Uterus (tissue), 4 donors: ENCODE measurements at places on chromosomes 4 and X.
A peak's percentile ranks its signal among the peaks of the same experiment; 100 is the strongest.

GRCh38 chrX:139297638-139298037 is 232.9 kb upstream of the F9 start:
- no peak for DNase-seq

GRCh38 chrX:69083361-69083760 is 81.9 kb downstream of the PJA1 start:
- DNase-seq, result no peak

- no peak for DNase-seq
Measured at GRCh38 chr4:125010796-125011503, 298.4 kb upstream of the ANKRD50 start.

DNA sequence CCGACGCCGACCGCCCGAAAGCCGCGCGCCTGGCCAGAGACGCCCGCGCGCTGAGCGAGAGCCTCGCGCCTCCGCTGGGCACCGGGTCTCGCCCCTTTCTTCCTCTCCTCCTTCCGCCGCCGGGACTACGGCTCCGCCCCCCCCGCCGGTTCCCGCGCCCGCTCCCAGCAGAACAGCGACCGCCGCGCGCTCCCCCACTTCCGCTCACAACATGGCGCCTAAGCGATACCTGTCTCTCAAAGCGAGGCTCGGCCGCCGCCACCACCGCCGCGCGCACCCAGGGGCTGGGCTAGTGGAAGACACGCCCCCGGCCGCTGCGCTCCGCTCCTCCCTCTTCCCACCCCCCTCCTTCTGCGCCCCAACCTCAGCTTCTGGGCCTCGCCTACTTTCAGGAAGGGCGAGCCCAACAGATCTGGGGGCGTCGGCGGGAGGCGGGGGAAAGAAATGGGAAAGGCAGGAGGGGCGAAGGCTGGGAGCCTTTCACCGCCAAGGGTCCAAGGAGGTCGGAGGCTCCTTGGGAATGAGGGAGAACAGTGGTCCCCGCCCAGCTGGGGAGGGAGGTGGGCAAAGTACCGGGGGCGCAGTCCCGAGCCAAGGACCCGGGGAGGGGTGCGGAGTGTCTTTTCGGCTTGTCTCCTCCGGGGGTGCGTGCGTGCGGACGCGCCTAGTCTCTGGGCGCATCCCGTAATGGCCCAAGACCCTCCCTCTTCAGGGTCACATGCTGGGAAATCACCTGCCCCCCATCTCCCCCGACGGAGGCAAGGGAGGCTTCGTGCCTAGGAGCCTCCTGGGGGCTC is at the start of gene RPS6KA3:
TSS of gene RPS6KA3 (minus strand) at position 100 of the 797 bp plus-strand sequence. CDS start 277 bp downstream, outside the sequence.
- peak; percentile 89 for DNase-seq

DNA sequence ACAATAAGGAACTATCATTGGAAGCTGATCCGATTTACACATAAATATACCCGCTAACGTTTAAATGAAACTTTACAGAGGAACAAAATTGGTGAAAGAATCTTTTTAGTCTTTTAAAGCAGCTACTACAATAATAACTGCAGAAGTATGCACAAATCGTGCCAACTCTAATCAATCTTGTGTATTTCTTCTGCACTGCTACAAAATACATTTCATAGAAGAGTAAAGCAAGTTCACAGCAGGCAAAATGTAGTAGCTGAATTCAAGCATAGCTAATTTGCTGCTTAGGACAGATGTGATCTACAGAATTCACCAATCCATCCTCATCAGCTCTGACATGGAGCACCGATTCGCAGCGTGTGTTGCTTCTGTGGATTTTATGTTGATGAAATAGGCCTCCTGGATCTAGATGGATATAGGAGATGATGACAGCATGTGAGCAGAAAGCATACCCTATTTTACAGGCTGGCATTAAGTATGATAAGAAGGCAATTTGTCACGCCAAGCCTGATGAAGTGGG is 367.3 kb upstream of the FGF13 start:
- DNase-seq, result no peak

DNA sequence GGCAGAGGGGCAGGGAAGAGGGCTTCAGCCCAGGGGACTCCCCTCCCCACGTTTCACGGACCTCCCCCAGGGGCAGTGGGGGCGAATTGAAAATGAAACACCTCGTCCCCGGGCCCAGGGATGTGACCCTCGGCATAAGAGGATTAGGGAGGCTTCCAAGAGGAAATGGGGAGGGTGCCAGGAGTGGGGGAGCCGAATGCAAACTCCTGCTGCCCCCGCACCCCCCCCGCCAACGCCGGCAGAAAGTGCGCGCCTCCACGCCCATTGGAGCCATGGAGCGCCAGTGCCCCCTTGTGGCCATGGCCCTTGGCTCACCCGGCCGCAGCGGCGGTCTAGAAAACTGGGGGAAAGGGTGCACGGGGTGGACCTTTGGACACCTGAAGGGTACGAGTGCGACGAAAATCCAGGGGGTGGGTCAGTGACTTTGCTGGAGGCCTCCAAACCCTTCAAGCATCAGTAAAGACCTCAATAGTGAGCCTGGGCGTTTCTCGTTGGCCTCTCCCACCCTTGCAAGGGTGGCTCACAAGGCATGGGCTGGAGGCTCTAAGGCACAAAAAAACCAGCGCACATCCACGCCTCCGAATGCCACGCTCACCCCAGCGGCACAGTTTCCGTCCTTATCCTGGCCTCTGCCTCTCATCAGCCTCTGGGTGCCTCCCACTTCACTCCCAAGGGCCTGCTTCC is 120.8 kb upstream of the PJA1 start:
- DNase-seq, result peak; percentile 86

DNA sequence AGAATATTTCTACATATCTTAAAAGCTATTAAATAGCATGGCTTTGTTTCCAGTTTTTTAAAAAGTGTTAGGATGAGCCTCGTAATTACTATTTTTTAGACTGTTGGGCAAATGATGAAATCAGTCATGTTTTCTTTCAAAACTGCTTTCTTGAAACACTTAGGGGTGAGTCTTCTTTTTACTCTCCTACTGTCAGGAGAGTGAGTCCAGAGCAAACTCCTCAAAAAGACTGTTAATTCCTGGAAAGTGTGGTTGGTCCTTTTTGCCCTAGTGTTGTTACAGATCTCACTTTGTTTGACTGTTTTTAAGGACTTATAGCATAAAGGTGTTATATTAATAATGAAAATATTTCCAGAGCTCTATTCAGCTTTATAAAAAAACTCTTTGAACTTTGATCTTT is 6.3 kb downstream of the GSTCD start:
- no peak for DNase-seq

- no peak for DNase-seq
Measured at GRCh38 chr4:161320377-161320776, 843.4 kb downstream of the FSTL5 start.

DNA sequence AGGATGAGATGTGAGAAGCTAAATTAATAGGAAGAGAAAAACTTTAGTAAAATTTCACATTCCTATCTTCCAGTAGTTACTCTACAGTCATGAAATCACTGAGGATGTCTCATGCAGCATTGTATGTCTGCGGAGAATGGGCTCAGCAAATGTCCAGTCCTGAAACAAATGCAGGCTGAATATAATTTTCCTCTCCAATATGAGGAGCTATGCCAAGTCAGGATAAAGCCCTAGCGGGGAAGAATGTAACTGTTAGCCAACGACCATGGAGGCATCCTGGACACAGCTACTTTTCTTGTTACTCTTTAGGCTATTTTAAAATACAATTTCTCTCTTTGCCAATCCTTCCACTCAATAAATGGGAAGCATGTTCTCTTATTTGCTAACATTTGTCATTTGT is 127.7 kb downstream of the PRKX start:
- DNase-seq, result no peak

GRCh38 chr4:120918788-120919187 is 3.7 kb downstream of the PRDM5 start:
- DNase-seq, result no peak

GRCh38 chrX:19121898-19122640 is at the start of gene ADGRG2:
Gene ADGRG2 (minus strand): TSS chrX:19122468. CDS start chrX:19068834, 53,634 bp downstream.
- DNase-seq, result peak; percentile 21

GRCh38 chr4:88283661-88284438 is 511 bp downstream of the PPM1K start:
- peak; percentile 69 for DNase-seq

- DNase-seq, result no peak
Measured at GRCh38 chr4:57494821-57495220, 384.6 kb upstream of the IGFBP7 start.

GRCh38 chrX:776061-776460 is 145.5 kb downstream of the SHOX start:
- DNase-seq, result no peak

GRCh38 chr4:8737601-8738279 is 133.9 kb downstream of the HMX1 start:
- no peak for DNase-seq

- DNase-seq, result no peak
Measured at GRCh38 chr4:8383451-8384160, 56.9 kb downstream of the ACOX3 start.

DNA sequence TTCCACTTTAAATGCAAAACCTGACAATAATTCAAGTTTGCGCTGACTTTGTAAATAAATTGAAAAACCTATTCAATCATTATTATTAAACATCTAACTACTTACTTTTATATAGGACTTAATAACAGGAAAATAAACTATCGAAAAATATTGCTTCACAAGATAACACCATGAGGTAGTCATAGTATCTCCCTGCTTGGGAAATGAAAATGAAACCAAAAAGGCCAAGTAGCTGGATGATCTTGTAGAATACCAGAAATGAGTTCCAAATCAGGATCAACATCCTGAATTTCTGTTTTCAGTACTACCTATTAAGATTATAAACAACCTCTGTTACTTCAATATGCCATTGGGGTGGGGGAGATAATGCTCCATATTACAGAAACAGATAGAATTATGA is 58.9 kb downstream of the CHIC2 start:
- DNase-seq, result no peak

GRCh38 chrX:106802063-106802387 is 448 bp upstream of the TBC1D8B start:
- DNase-seq, result no peak

GRCh38 chrX:97238632-97239031 is 354.9 kb downstream of the RPA4 start:
- no peak for DNase-seq

DNA sequence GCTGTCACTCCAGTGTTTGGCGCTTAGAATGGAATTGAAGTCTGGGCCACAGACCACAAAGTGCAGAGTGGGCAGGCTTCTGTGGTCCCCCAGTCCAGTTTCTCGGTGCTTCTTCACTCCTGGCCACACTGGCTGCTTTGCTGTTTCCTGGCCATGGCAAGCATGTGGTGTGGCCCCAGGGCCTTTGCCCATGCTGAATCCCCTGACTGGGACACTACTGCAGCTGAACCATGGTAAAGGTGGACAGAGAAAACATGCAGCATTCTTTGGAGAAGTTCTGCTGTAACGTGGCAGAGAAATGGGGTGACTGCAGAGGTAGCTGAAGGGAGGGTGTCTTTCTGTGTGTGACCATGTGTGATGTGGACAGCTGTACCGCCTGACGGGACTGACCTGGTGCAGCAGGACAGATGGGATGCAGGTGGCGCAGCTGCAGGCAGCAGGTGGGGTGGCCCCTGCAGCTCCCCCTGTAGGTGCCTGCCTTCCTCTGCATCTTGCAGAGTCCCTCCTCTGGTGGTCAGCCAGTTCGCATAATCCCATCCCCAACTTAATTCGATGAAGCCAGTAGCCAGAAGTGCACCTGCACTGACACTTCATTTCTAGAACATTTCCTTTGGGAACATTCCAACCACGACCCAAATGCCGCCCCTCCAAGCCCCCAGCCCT is 13.2 kb upstream of the S100P start:
- DNase-seq, result no peak

- no peak for DNase-seq
Measured at GRCh38 chr4:178387756-178388155, 945.5 kb upstream of the AGA start.

DNA sequence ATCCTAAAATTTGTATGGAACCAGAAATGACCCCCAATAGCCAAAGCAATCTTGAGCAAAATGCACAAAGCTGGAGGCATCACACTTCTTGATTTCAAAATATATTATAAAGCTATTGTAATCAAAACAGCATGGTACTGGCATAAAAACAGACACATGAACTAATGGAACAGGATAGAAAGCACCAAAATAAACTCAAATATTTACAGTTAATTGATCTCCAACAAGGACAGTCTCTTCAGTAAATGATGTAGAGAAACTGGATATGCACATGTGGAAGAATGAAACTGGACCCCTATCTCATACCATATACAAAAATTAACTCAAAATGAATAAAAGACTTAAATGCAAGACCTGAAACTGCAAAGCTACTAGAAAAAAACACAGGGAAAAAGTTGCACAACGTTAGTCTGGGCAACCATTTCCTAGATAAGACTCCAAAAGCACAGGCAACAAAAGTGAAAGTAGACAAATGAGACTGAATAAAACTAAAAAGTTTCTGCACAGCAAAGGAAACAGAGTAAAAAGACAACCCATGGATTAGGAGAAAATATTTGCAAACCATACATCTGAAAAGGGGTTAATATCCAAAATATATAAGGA is 64.9 kb downstream of the CD99L2 start:
- DNase-seq, result no peak

DNA sequence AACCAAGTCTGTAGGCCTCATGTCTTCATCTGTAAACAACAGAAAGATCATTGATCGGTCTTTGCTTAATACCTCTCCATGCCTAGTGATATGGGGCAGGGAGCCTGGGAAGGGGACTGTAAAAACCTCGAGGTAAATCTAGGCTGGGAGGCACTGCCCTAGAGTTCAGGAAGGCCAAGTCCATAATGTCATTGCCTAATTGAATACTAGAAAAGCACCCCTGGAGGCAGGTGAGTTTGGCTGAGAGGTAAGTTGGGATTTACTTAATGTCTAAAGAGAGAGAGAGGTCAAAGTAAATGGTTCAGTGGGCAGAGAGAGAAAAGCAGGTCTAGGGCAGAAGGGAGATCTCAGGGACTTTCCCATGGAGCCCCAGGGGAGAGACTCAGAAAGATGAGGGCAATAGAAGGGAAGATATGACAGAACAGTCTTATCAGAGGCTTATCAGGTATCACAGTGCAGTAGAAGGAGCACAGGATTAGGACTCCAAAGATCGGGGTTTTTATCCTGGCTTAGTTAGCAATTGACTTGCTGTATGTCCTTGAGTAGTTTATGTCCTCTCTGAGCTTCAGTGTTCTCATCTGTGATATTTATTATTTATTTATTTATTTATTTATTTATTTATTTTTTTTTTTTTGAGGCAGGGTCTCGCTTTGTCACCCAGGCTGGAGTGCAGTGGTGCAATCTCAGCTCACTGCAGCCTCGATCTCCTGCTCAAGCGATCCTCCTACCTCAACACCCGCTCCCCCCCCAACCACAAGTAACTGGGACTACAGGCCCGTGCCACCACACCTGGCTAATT is 85.2 kb downstream of the SLC16A2 start:
- DNase-seq, result no peak

DNA sequence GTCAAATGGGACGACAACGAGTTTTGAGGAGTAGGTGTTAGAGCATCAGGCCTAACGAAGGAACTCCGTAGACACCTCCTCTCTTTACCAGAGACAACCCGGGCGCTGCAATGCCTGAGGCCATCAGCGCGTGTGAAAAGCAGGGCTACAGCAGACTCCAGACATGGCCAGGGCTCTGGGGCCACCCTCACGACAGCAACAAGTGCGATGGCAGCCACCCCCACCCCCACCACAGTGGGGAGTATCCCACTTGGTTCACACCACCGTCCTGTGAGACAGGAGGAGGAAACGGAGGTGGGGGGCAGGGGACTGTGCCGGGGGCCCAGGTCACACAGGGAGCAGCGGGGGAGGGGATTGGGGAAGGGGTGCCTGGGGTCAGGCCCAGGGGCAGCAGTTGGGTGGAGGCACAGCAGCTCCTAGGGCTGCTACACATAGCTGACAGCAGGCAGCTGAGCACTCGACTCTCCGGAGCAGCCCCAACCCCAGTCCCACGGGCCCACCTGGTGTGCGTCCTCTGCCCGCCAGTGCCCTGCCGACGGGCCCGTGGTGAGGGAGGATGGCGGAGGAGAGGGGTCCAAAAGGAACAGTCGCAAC is 8.5 kb downstream of the LRPAP1 start:
- DNase-seq, result peak; percentile 13

- no peak for DNase-seq
Measured at GRCh38 chrX:16479206-16479869, 170.6 kb upstream of the S100G start.
